Activated CD4-positive, CD25-positive, alpha-beta regulatory T cell (primary cell): ENCODE measurements at places on chromosomes 5 and 9.

- DNase-seq = no peak
These were observed 122.1 kb downstream of the YIPF5 start for GRCh38 chr5:144048259-144048856.

DNA sequence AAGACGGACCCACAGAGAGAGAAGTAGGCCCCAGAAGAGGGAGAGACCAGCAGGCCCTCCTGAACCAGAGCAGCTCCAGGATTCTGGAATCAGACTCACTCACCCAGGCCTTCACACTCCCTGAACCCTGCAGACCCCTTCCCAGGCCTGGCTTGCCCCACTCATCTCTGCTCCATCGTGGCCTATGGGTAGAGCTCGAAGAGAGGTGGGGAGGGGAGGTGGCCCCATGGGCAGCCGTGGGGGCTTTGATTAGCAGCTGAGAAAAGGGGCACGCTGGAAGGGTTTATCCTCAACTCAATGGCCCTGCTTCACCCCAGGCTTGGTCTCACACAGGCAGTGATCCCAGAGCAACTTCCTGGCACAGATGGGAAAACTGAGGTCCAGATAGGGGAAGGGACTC, 613 bp downstream of the MYMK start:
- no peak for DNase-seq

DNA sequence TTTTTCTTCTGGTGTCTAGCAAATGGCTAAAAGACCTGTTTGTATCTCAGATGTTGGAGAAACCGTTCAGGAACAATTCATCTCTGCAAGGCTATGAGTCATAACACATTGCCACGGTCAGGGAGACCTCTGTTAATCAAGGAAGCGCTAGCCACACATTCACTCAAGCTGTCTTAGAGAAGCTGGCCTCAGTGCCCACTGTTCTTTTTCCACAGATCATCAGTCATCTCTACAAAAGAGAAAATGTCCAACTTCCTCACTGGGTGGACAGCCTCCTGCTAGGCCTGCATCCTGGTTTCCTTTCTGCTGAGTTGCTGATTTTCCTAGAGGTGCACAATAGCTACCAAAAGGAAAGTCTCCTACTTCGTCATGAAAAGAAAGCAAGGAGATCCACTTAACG, 360.5 kb downstream of the BNC2 start:
- no peak for DNase-seq

GRCh38 chr9:10774051-10774450, 161.2 kb upstream of the PTPRD start:
- no peak for DNase-seq

DNA sequence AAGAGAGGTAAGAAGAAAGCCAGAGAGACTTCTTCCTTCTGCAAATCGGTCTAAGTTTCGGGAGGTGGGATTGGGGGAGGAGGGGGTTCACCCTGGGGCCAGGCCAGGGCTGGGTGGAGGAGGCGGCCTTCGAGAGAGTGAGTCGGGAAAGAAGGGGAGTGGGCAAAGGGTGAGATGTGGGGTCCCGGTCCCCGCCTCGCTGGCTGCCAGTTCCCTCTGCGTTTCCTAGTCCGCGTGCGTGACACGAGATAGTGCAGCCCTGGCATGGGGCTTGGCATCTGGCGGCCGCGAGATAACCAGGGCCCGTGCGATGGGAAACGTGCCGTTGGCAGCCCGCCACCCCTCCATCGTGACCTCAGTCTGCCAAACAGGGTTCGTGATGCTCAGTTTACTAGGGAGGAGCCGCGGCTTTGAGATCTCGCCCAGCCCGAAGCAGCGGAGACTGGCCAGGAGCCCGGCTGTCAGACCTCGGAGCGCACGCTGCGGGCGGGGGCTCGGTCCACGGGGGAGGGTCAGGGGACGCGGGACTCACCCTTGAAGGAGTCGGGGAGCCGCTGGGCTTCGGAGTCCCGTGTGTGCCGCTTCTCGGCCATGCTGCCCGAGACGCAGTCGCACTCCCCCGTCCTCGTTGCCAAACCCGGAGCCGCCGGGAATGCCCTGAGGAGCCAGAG, at the start of gene STOM:
TSS of gene STOM (minus strand) at position 656 of the 671 bp plus-strand sequence. CDS start at position 593, 63 bp downstream.
- peak; percentile 55 for DNase-seq

GRCh38 chr5:75192804-75193203, 43.9 kb downstream of the ANKRD31 start:
- no peak for DNase-seq

DNA sequence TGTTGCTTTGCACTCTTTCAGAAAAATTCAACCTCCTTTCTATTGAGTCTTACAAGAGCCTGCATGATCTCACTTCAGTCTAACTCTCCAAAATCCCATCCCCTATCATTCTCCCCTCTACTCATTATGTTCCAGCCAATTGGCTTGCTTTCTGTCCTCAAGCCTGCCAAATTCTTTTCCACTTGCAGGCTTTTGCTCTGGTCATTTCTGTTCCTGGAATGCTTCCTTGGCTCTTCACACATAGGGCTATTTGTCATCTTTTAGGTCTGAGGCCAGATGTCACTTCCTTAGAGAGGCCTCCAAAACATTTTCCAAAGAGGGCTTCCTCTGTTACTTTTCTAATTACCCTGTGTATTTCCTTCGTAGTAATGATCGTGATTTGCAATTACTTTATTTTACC, 11.8 kb upstream of the CHD1 start:
- no peak for DNase-seq

DNA sequence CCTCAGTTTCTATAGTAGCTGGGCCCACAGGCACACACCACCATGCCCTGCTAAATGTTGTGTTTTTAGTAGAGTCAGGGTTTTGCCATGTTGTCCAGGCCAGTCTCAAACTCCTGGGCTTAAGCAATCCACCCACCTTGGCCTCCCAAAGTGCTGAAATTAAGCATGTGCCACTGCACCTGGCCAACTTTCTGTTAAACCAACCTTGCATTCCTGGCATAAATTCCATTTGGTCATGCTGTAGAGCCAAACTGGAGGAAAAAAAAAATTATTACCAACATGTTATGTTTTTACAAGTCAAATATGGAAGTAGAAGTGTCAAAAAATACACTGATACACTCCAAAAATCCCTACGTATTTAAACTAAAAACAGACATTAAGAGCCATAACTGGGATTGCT, 54.1 kb downstream of the ERMP1 start:
- DNase-seq = no peak
